Uterine smooth muscle cell (primary cell): ENCODE measurements at places on chromosomes 2 and 18. TPM values are rescaled to one million over a fixed set of nuclear protein-coding genes. Genes with fewer than 3 reads are reported as not detected.

The ACMSD gene
- not detected in 2 replicates for total RNA-seq

The CXCR1 gene
- not detected in 2 replicates for total RNA-seq

The CCDC150 gene
- 6.4 and 14.7 TPM in 2 replicates for total RNA-seq

The SMYD1 gene
- total RNA-seq: not detected in 2 replicates

The MC5R gene
- not detected in 2 replicates for total RNA-seq

The RGPD5 gene
- 28.6 and 50.4 TPM in 2 replicates for total RNA-seq

The TNP1 gene
- not detected in 2 replicates for total RNA-seq

The ITGAV gene
- 115 and 204 TPM in 2 replicates for total RNA-seq

The ACTR3 gene
- total RNA-seq: 367 and 472 TPM in 2 replicates

The SKA1 gene
- total RNA-seq: 9.9 and 24.3 TPM in 2 replicates

The ACVR1C gene
- total RNA-seq: 0.25 and 0.33 TPM in 2 replicates

The CXCR2 gene
- total RNA-seq: not detected in 2 replicates

The BUB1 gene
- 20.4 and 100 TPM in 2 replicates for total RNA-seq

The EPAS1 gene
- total RNA-seq: 19.3 and 33.1 TPM in 2 replicates

The SIX3 gene
- under 0.01 TPM in 1 of 2 replicates, not detected in the other for total RNA-seq

The IL36RN gene
- under 0.01 TPM in 1 of 2 replicates, not detected in the other for total RNA-seq

The LYG2 gene
- total RNA-seq: not detected in 2 replicates

The SPHKAP gene
- 1.2 and 4.0 TPM in 2 replicates for total RNA-seq

The SLC5A7 gene
- not detected in 2 replicates for total RNA-seq

The MOCOS gene
- 2.2 and 5.6 TPM in 2 replicates for total RNA-seq

The UPP2 gene
- not detected in 2 replicates for total RNA-seq
